ENCODE measurements at places on chromosomes 12 and 14.
A peak's percentile ranks its signal among the peaks of the same experiment; 100 is the strongest.

DNA sequence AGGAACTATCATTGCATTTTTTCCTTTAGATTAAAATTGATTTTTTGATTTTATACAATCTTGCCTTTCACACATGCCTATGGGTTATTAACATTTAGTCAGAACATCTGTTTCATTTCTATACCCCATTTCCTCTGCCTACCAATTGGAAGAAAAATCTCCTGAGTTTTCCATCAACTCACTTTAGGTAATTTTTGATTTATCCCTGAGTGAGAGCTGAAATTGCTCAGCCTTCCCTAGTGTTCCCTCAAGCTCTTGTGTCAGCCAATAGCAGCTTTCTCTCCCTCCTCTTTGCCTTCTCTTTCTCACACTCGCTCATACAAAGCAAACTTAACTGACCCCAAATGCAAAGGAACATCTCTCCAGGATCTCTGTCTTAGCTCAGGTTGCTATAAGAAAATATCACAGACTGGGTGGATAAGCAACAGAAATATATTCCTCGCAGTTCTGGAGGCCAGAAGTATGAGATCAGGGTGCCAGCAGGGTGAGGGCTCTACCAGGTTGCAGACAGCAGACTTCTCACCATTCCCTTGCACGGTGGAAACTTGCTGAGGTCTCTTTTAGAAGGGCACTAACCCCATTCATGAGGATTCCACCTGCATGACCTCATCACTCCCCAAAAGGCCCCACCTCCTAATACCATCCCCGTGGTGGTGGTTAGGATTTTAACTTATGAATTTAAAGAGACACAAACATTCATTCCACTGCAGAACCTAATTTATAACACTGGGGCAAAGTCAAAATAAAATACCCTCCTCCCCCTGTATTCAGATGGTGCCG, 224.2 kb upstream of the SFSWAP start:
- no peak for DNase-seq

DNA sequence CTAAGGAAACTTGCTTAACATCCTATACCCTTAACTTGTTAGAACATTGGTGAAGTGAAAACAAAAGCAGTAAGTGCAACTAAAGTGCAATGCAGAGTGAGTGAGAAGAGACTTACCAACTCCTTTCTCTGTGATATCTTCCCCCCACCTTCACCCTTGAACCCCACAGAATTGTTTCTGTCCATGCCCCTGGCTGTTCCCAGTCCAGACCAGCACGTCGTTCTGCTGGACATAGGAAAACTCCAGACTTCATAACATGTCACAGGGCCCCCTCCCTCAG, 91.9 kb downstream of the DAD1 start:
- DNase-seq: no peak

GRCh38 chr12:66304296-66304900, 2.1 kb downstream of the HELB start:
- no peak for DNase-seq

- no peak for DNase-seq
Observed at GRCh38 chr12:75981247-75982168, 50.1 kb downstream of the PHLDA1 start.

- peak; percentile 13 for DNase-seq
Observed at GRCh38 chr12:100926669-100927248, 132.2 kb downstream of the ANO4 start.

DNA sequence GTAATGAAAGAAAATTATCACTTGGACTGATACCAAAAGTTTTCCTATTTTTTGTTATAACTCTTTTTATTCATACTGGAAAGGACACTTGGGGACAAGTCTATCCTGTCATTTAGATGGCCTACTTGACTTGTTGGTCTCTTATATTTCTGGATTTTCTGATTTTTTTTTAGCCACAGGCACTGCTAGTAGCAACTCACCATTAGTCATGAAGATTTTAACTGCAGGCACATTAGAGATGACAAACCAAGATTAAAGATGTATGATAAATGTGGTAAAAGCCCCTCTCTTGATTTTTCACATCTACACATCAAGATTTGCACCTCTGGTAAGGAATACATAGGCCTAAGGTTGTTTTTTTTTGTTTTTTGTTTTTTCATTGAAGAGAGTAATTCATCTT, 217.0 kb downstream of the SLC25A21 start:
- no peak for DNase-seq

DNA sequence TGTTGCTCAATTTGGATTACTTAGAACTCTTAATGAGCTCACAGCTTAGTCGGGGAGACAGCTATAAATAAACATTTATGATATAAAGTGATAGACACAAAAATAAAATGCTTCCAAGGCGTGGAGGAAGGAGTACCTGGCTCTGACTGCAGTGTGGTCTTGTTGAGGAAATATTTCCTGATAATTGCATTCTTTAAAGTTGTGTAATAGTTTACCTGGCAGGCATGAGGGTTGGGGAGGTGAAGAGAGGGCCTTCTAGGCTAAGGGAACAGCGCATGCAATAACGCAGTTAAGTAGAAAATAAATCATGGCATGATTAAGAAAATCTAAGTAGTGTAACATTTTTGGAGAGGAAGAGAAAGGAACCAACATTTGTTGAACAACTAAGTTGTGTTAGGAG, 260.5 kb upstream of the ATP2B1 start:
- DNase-seq: no peak

GRCh38 chr12:105504286-105504685, 173.8 kb downstream of the C12orf75 start:
- DNase-seq: no peak

- DNase-seq: no peak
Observed at GRCh38 chr12:20439626-20440025, 71.3 kb downstream of the PDE3A start.

GRCh38 chr12:42144158-42144407, 591 bp downstream of the GXYLT1 start:
- no peak for DNase-seq

DNA sequence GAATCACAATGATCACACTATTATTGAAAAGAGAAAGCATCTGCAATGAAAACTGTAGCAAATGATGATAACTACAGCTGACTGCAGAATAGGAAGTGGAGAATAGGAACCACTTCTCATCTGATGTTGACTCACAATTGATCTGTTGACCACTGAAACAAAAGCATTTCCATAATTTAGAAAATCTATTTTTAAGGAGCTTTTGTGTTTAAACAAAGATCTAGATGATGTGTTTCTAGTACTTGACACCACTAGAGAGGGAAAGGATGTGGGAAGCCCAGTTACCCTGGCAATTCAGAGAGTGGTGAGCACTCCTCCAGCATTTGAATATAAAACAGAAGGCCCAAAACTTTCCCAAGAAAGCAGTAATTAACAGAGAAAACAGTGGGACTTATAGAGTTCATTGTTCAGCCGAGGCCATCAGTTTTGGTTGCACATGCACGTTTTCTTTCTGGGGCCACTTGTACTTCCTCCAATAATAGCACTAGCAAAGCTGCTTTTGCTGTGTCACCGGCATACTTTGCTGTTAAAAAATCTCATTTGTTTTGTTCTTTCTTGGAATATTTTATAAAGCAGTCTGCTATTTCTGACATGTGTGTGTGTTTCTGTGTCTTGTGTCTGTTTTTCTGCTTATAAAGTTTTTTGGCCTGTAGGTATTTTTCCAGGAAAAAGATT, 76.1 kb upstream of the HECTD1 start:
- DNase-seq: no peak

- DNase-seq: no peak
Observed at GRCh38 chr14:64955297-64955696, 12.8 kb upstream of the GPX2 start.

- DNase-seq: no peak
Observed at GRCh38 chr12:27271206-27271605, 27.1 kb downstream of the STK38L start.

DNA sequence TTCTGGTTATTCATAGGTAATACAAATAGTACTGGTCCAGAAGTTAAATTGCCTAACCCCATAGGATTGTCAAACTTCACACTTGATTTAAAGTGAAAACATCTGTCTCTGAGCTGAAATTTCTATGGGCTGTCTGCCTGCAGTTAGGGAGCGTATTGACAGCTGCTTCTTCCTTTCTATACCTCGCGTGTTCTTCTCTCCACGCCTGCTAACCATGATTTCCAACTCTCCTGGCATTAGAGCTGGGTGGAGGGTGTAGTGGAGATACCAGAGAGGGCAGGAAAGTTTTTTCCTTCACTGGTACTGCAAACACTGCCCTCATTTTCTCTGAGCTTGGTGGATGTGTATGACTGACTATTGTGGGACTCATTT, 429.0 kb upstream of the FBXO33 start:
- DNase-seq: no peak

GRCh38 chr12:119684711-119685369, 16.9 kb downstream of the PRKAB1 start:
- no peak for DNase-seq

DNA sequence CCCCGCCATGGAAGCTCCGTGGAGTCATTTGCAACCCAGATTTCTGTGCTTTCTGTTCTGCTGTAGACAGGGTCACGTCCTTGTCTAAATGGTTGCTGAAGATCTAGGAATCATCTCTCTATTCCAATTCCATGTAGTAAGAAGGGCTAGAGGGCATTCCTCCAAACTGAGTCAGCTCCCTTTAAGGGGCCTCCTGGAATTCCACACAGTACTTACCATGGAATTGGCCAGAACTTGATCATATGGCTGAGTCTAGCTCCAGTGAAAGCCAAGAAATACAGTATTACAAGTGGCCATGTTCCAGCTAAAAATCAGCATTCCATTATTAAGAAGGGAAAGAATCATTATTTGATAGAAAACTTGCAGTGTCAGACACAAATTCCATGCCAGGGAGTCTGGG, 171.9 kb downstream of the PRKCH start:
- peak; percentile 73 for DNase-seq

DNA sequence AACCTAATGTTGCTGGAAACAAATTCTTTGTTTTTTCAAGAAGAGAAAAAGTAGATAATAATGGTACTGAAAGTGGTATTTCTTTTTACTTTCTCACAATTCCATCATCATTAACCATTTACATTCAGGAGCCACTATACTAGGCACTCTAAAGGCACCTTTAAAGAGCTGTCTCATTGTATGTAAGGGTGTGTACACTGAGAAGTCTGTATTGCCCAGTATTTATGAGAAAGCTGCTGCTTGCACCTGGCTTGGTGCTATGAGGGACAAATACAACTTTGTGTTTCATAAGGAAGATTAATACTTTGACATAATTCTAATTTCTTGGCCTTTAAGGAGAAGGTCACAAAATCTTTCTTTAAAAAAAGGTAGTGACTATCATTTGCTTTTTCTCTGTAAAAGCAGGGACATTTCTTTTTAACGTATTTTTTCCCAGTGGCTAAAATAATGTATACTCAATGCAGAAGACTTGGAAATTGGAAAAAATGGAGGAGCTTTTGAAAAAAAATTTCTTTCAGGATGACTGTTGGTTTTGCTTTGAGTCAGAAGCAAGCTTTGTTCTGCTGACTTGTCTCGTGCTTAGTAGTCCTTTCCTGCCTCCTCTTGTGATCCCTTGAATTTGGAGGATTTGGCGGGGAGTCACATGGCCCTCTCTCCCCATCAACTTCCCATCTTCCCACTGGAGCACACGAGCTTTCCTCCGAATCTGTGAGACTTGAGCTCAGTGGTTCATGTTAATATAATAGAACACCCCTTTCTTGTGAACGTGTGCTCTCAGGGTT, 50.1 kb downstream of the RASSF3 start:
- no peak for DNase-seq

DNA sequence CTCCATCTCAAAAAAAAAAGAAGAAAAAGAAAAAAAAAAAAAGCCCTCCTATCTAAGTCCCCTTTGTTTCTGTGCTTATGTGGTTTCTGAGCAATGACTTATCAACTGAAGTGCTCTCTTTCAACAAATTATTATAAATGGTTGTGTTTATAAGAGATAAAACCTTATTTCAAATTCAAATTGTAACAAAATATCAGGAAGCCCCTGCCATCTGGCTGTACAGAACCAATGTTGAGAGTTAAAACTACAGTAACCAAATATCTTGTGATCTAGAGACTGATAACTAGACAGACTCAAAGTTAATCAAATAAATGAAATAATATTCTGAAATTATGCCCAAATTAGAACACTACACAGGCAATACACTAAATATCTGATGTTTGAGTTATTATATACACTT, 143.0 kb upstream of the CPNE8 start:
- DNase-seq: no peak

DNA sequence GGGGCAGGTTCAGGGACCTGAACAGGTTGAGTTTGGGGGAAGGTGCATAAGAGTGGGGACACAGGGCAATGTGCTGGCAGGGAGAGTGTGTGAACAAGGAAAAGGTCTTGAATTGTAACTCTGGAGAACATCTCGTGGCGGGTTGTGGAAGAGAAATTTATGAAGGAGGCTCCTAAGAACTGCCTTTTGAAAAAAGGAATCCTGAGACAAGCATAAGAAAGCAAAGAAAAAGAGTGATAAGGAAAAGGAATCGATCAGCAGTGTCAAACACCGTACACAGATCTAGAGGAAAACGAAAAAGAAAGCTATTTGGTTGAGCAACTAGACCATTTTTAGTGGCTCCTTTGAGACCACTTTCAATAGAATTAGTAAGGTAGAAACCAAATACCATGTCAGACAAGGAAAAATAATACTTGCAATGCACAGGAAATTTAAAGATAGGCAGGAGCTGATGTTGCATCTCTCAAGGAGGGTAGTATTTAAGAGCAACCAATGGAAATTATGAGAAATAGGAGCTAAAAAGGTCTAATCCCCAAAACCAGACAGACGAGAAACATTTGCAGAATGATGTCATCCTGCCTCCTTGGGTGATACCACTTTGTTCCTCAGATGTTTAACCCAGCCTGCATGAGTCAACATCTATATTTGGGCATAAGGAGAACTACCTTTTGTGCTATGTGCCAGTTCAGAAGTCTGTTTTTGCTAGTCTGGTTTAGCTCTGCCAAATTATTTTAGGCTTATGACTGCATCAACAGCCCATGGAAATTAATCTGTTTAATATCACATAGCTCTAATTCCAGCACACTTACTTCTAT, 64.5 kb upstream of the STK38L start:
- DNase-seq: peak; percentile 88

DNA sequence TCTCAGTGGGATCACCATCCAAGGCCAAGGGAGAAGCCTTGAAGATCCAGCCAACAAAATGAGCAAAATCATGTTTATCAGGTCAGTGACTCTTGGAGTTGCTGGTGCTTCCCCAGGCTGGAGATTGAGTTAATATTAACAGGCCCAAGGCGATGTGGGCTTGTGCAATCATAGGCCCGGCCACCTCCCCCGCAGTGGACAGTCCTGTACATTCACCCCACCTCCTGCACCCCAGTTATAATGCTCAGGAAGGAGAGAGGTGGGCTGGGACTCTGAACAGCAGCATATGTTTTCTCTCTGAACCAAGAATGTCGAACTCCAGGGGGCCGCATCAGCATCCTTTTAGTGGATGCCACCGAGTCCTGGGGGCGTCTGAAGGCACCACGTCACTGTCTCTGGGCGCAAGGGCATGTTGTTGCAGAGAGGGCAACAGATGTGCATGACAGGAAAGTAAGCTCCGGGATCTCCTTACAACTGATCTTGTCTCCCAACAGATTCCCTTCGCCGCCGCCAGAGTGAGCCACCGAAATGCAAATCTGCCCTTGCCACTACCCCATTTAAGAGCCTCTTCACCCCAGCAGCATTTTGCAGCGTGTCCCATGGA, 32.2 kb upstream of the SERPINA6 start:
- DNase-seq: peak; percentile 61

DNA sequence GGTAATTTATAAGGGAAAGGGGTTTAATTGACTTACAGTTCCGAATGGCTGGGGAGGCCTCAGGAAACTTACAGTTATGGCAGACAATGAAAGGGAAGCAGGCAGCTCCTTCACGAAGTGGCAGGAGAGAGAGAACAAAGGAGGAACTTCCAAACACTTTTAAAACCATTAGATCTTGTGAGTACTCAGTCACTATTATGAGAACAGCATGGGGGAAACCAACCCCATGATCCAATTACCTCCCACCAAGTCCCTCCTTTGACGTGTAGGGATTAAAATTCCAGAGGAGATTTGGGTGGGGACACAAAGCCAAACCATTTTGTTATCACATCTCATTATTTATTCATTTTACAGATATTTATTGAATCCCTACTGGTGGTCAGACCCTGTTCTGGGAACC, 822.8 kb downstream of the GALC start:
- no peak for DNase-seq
